AG10803 (cell line): ENCODE measurements at places on chromosomes 5 and 9.

- DNase-seq = no peak
These were observed 15.8 kb downstream of the ADAMTS13 start for GRCh38 chr9:133437753-133438531.

DNA sequence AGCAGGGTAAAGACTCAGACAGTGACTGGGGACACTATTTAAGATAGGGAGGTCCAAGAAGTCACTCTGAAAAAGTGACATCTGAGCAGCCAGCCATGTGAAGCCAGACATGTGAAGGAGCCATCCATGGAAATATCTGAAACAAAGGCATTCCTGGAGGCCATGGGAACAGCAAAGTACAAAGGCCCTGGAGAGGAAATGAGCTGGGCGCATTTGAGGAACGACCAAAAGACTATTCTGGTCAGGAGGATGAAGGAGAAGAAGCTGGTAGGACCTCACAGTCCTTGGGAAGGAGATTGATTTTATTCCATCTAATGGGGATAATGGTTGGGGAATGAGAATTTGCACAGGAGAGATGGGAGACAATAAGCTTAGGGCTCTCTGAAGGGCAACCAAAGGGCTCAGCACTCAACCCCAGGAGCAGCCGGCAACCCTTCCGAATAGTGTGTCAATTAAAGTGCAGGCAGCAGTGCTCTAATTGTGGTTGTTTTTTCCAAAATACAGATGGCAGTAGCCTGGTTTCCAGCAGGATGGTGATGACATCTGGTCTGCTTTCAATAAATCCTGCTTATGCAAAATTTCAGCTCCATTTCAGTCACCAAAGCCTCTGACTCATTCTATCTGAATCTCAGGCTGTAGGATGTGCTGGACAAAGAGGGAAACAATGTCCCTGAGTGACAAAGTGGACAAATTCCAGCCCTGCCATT is 26.7 kb downstream of the FOXI1 start:
- DNase-seq = peak; percentile 89

GRCh38 chr9:94079236-94079635 is 5.0 kb upstream of the PTPDC1 start:
- no peak for DNase-seq

- DNase-seq = no peak
These were observed 697.3 kb downstream of the TLR4 start for GRCh38 chr9:118401546-118401945.

DNA sequence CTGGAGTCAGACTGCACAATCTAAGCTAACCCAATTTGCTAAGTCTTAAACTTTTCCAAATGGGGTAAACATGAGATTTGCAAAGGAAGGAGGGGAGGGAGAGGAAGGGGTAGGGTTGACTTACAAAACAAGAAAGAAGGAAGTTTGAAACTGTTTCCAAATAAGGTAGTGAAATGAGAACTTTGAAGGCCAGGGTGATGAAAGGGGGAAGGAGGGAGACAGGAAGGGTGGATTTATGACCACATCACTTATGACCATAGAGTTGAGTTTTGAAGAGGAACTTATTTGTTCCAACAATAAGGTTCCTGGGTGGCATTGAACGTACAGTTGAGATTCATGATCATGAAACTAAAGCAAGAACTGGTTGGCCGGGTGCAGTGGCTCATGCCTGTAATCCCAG is 72.5 kb upstream of the DAPK1 start:
- no peak for DNase-seq

DNA sequence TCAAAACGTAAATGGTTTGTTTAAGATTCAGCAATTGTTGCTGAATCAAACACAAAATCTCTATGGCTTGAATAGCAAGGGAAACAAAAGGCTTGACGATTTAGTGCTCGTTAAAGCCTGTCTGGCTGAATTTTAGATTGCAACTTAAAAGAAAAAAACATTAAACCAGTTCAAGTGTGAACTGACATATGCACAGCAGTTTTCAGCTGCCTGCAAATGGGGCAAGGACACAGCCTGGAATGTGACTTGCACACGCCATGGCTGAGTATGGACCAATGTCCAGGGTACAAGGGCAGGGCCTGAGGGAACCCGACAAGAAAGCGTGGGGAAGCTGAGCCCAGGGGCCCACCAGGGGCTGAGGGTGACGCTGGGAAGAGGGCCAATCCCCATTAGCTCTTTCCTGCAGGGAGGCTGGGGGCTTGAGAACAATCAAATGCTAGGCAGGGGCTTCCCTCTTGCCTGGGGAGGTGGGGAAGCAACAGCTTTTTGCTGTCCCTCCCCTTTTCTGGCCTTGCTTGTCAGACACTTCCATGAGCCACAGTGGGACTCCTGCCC is 89.6 kb upstream of the LRRTM2 start:
- DNase-seq = no peak

DNA sequence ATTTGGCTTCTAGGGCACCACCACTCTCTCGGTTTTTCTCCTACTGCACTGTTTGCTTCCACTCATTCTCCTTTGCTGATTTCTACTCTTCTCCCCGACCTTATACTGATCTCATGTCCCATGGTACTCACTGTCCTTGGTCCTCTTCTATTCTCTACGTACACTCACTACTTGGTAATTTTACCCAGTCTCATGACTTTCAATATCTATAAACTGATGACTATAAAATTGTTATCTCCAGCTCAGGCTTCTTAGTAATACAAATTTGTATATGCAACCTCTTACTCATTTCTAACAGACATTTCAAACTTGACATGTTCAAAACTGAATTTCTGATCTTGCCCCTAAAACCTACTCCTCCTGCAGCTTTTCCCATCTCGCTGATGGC is 4.1 kb downstream of the RAPGEF6 start:
- DNase-seq = no peak

DNA sequence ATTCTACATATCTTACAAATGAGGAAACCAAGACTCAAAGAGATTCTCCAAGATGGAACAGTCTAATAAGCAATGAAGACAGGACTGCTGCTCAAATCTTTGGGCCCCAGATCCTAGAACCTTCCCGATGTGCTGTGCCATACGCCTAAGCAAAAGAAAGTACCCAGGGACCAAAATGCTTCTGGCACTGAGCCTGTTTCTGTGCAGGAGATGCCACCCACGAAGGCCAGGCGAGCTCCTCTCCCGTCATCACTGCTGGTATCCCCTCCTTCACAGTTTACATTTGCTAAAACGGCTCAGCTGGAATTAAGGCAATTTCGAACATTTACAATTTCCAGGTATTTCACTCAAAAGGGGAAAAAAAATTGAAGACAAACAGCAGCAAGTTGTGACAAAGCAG is 277.5 kb downstream of the DENND1A start:
- no peak for DNase-seq

DNA sequence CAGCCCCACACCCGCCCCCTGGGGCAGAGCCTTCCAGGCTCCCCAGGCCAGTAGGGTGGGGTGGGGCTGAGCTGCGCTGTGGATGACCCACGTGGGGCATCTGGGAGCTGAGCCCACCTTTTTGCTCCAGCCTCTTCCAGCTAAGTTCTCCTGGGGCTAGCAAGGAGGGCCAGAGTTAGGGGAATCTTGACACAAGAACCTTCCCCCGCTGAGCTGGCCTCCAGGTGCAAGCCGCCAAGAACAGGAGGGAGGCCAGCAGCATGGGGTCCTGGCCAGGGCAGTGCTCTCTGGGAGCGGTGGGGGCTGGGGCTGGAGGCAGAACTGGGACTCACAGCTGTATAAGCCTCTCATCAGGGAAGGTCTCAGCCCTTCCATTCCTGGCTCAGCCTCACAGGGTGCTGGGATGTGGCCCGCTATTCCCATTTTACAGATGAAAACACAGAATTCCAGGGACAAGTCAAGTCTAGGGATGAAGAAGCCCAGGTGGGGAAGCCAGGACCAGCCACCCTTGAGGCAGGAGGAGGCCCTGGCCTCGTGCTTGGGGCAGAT is 21.5 kb downstream of the SARDH start:
- no peak for DNase-seq

DNA sequence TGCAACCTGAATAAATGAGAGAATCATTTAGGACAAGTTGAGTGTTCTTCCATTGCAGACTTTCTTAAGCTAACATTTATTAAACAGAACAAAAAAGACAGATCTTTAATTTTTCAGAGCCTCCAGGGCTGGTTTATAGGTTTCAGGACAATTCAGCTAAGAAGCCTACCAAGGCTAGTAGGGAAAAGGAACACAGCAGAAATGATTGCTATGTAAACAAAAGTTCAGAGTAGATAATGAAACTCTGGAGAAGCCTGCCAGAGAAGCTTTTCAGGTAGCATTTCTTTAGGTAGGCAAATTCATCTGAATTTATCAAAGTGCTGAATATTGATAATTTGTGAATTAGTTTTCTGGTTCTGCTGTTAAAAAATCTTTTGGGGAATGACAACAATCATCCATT is 264.2 kb downstream of the DEPDC1B start:
- no peak for DNase-seq

DNA sequence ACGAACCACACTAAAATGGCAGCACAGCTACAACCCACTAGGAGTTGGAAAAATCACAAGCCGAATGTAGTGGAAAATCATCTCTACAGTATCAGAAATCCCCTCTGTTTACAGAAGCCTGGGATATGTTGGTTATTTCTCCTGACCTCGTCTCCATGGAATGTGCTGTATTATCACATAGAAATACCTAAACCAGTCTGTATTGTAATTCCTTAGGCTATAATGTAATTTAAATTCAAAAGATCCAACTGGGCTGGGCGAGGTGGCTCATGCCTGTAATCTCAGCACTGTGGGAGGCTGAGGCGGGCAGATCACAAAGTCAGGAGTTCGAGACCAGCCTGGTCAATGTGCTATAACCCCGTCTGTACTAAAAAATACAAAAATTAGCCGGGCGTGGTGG is 244.8 kb upstream of the MPDZ start:
- no peak for DNase-seq

DNA sequence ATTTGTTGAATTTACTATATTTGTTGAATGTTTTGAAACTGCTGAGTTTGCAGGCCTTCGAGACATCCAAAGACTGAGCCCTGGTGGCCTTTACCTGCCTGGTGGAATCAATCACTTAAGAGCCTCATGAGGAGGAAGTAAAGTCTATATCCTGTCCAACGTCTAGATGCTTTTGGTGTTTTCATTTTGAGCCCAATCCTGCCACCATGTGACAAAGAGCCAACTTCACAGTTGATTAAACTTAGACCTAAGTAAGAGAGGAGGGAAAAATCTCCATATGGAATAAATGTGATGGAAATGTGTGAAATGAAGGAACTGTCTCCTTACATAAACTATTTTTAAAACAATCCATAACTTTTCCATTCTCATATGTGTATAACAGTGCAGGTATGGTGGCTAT is 220.1 kb downstream of the PRR16 start:
- peak; percentile 45 for DNase-seq

DNA sequence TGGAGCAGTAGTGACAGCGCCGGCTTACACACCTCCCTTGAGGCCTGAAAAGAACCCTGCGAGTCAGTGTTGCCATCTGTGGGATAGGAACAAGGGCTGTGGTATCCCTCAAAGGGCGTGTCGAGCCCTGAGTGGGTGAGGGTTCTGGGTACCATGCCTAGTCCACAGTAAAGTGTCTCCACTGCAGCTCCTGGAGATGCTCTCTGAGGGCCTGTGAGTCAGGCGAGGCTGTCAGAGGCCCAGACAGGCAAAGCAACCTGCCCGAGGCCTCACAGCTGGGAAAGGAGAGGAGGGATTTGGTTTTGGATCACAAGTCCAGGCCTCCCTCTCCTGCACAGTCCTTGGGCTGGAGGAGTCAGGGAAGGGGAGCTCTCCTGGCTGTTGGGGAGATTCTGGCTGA is 6.1 kb downstream of the PRRX2 start:
- peak; percentile 37 for DNase-seq

DNA sequence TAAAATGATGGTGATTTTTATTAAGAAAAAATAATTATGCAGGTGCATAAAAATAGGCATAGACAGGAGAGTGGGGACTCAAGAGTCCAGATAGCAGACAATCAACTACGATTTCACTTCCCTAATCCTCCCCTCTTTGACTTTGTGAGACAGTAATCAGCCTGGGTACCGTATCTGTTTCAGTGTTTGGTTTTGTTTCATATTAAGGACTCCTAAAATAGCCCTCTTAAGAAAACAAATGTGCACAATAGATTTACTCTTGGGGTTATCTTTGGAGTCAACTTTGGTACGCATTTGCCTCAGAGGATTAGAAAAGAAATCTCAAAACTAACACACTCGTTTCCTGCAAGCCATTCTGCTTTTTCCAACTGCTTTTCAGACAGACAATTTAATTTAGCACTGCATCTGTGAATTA is 96.3 kb downstream of the ZNF608 start:
- no peak for DNase-seq

GRCh38 chr5:102916109-102916508 is 161.0 kb downstream of the PAM start:
- DNase-seq = peak; percentile 58

GRCh38 chr9:126738553-126738952 is 66.3 kb upstream of the ZBTB43 start:
- no peak for DNase-seq

- peak; percentile 74 for DNase-seq
These were observed 9.3 kb downstream of the ZNF622 start for GRCh38 chr5:16456103-16456832.

GRCh38 chr5:116778032-116778431 is 203.4 kb upstream of the SEMA6A start:
- no peak for DNase-seq

DNA sequence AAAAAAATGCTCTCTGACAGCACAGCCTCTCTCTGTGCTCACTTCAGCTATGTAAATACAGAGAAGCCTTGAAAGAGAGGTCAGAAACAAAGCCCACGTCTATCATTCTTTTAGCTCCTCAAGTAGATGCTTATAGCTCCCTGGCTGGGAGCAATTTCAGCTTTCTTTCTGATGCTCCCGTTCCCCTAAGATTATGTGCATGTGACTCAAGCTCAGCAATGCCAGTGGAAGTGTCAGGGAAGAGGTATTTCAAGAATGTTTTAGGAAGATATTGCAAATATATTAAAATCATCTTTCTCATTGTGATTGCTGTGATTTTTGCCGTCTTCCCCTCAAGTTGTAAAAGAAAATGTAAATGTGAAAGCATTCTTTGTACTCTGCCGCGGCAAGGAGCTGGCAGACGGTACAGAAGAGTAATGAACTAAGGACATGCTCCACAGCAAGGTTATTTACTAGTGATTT is 1353.7 kb upstream of the ACO1 start:
- DNase-seq = no peak

DNA sequence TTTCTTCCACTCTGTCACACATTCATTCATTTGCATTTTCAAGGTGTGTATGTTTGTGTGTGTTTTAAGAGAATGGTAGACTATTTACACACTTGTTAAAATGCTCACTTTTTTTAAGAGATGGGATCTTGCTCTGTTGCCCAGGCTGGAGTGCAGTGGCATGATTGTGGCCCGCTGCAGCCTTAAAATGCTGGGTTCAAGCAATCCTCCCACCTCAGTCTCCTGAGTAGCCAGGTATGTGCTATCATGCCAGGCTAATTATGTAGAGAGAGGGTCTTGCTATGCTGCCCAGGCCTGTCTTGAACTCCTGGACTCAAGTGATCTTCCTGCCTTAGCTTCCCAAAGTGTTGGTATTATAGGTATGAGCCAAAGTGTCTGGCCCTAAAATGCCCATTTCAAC is 173.5 kb downstream of the PDE4D start:
- no peak for DNase-seq

GRCh38 chr5:106292654-106293053 is 1378.1 kb downstream of the EFNA5 start:
- no peak for DNase-seq
